ENCODE measurements at places on chromosomes 16 and 17.

DNA sequence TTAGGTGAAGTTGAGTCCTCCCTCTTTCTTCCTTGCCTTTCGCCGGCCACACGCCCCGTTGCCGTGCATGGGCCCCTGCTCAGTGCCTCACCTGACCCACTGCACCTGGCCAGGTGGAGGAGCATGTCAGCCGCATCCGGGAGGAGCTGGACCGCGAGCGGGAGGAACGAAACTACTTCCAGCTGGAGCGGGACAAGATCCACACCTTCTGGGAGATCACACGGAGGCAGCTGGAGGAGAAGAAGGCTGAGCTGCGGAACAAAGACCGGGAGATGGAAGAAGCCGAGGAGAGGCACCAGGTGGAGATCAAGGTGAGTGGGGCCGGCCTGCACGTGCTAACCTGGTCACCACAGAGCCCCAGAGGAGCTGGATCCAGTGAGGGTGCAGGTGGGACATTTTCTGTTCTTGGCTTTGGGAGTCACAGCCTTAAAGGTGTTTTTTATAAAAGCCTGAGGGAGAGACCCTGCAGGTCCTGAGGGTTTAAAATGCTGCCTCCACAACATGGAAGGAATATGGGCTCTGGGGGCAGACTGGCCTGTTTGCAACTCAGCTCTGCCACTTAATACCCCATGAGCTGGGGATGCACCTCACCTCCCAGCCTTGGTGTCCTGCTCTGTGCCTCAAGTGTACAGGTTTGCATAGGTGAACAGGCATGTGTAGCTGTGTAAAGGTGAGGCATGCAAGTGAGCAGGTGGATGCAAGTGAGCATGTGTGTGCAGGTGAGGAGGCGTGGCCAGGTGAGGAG is 12.1 kb upstream of the DBNDD1 start:
- DNase-seq, result no peak

DNA sequence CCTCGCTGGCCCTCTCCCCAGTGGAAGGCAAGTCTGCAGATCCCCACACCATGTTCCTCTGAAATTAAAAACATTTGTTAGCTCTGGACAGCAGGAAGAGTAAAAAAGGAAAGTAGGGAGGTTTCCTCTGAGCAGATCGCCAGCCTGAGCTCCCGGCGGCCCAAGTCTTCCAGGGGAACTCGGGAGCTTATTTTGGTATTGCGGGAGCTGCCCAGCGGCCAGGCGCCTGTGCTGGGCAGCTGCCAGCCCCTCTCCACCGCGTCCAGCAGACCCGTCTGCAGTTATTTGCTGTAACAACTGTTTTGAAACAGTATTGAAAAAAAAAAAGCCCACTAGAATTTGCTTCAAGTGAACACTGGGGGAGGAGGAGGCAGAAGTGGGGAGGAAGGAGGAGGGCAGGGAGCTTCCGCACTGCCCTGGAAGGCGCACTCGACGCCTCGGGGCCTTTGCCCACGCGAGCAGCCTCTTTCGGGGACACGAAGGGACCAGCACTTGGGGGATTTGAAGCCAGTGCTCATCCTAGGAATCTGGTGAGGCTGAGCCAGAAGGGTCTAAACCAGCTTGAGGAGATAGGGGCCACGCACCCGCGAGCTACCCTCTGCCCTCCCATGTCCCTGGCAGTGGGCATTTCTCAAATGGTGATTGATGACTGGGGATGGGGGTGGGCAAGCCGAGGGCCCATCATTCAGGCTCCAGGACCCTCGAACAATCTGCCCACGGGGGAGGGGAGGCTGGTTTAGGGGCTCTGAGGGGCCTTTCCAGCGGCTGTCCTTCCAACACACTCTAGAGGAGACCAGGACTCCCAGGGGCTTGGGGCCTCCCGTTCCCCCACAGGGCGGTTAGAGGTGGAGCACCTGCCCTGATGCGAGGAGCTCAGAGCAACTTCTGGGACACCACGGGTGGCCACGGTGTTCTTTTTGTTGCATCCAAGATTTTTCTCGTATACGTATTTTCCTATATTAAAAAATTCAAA is 3.0 kb upstream of the BAHCC1 start:
- DNase-seq, result no peak

- no peak for DNase-seq
Observed at GRCh38 chr17:8430966-8431365, 4.7 kb upstream of the NDEL1 start.

DNA sequence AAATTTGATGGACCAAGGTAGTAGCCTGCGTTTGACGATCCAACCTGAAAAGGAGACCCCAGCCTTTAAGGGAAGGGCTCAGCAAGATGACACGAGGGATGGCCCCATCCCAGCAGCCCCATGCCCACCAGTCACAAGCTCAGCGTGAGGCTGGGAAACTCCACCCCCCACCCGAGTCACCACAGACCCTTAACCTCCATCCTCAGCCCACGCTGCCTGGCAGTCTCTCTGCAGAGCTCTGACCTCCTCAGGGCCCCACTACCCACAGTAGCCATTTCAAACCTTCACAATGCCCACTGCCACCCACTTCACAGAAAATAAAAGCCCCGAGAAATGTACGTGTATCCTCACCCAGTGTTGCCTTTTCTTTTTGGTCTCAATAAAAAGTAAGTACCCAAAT is 18.7 kb downstream of the USP36 start:
- no peak for DNase-seq

DNA sequence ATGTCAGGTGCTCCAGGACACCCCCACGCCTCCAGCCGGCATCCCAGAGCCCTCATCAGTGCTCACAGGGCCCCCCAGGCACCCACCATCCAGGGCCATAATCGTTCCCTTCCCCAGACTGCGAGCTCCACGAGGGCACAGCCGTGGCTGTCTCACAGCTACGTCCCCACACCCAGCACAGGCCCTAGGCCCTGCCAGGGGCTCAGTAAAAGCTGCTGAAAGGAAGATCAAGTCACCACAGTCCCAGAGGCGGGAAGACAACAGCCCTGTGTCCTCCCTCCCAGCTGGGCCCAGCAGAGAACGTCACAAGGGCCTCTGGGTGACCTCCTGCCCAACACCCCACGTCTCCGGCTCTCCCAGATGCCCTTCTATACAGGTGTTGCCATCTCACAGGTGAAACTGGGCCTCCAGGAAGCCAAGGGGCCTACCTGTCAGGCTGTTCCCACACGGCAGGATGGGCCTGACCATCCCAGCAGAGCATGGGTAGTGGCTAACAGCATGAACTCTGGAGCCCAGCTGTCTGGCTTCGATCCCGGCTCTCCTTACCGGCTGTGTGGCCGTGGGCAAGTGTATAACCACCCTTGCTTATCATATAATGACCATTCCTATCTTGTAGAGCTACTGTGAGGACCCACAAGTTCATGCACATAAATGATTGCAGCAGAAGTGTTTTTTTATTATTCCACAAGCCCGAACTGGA is 17.9 kb downstream of the ARL2BP start:
- DNase-seq, result no peak

GRCh38 chr16:12310286-12310685 is 333.8 kb downstream of the SNX29 start:
- no peak for DNase-seq

DNA sequence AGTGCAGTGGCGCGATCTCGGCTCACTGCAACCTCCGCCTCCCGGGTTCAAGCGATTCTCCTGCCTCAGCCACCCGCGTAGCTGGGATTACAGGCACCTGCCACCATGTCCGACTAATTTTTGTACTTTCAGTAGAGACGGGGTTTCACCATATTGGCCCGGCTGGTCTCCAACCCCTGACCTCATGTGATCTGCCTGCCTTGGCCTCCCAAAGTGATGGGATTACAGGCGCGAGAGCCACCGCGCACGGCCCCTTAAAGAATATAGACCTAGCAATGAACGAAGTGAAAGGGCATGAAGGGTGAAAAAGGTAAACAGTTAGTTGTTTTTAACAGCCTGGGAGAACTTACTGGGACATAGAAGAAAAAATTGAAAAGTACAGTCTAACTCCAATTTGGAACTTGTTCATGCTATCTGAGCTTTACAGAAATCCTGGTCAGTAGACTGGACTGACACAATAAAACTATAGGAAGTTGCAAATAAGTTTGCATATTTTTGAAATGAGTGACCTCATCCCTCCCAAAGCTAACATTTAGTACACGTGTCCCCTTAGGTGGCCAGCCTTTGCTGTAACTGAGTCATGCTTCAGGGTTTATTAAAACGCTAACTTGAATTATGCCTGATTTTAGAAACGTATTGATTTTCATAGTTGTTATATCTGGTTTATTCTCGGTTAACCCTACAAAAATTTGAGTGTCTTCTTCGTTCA is 1.8 kb downstream of the COG1 start:
- DNase-seq, result no peak

GRCh38 chr17:7782240-7782639 is 51.8 kb upstream of the KDM6B start:
- no peak for DNase-seq

DNA sequence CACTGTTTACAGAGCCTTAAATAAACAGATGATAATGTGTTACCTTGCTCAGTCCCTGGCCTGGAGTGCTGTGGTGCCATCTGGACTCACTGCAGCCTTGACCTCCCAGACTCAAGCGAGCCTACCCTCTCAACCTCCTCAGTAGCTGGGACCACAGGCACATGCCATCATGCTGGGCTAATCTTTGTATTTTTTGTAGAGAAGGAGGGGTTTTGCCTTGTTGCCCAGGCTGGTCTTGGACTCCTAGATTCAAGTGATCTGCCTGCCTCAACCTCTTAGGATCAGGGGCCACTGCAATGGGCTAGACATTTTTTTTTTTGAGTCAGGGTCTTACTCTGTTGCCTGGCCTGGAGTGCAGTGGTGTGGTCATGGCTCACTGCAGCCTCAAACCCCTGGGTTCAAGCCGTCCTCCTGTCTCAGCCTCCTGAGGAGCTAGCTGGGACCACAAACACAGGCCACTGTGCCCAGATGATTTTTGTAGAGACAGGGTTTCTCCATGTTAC is 5.0 kb upstream of the NAGLU start:
- DNase-seq, result no peak

GRCh38 chr16:56982695-56983094 is 6.7 kb upstream of the NLRC5 start:
- DNase-seq, result no peak

DNA sequence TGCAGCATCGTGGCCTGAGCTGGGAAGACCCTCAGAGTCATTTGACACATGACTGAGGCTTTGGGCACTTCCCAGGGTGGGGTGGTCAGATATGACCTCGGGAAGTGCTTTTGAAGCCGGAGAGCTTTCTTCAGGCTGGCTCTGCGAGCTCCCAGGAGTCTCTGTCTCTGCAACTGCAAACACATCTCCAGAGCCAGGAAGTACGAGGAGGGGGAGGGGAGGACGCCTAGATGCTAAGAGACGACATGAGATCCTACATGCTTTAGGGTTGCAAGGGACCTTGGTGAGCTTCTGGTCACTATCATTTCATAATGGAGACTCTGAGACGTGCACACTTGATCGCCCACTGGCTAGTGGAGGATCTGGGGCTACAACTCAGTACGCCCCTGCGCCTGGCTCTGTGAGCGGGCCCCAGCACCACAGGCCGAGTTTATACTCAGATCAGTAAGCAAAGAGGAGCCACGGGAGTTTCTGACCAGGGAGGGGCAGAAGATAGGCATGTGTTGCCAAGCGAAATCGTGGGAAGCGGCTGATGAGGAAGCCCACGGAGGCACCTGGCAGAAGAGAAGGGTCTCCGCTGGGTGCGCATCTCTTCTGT is 527 bp upstream of the MGAT5B start:
- DNase-seq, result peak; percentile 72

GRCh38 chr17:59257101-59257500 is 36.8 kb downstream of the GDPD1 start:
- no peak for DNase-seq

DNA sequence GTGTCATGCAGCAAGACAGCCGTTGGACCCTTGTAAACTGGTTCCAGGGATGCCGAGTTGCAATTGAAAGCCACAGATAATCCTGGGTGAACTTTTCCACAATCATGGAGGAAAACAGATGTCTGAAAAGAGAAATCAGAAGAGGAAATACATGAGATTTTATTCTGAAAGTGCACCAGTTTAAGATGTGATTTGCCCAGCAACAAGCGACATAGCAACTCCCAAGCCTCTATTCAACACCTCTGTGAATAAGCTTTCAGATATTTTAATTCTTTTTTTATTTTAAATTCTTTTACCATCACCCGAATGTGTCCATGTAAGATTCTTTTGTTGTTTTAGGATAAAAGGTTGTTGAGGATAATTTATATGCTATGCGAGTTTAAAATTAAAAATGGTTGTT is 46.0 kb downstream of the PKD1L3 start:
- no peak for DNase-seq

DNA sequence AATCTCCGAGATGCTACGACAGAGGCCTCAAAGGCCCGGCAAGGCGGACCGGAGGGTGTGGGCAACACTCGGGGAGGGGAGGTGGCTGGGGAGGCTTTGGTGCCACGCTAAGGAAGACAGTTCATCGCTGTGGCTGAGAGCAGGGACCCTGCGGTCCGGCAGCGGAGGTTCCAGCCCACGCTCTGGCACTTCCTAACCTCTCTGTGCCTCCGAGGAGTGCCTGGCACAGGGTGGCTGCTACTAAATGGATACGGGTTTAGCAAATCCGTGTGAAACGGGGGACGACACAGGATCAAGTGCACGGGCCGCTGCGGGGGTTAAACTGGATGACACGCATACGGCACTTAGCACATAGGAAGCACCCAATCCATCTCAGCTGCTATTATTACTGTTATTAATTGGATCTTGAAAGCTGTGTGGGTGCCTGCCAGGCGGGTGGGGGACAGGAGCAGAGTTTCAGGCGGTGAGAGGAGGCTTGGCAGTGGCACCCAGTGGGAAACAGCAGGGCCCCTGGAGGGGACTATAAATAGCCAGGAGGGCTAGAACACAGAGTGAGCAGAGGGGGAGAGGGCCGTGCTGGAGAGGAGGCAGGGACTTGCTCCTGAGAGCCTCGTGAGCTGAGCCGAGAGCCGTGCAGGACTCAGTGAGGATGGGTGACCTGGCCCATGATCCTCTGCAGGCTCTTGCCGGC is 45.0 kb downstream of the ABR start:
- no peak for DNase-seq

- no peak for DNase-seq
Observed at GRCh38 chr17:44159519-44160210, 10.8 kb upstream of the ASB16 start.

DNA sequence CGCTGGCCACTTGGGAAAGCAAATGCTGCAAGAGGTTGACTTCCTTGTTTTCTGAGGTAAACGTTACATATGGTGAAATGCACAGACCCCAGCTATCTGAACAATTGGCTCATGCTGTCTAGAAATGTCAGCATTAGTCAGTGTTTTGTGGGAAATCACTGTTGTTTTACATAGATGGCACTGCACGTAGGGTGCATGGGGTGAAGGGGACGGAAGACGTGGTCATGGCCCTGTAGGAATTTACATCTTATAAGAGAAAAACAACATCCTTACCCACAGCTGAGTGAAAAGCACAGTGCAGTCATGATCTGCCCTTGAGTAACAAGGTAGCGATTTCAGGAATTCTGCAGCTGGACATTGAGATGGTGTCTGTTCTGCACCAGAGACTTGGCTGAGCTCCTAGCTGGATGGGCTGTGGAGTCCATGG is 15.2 kb downstream of the RPTOR start:
- no peak for DNase-seq

DNA sequence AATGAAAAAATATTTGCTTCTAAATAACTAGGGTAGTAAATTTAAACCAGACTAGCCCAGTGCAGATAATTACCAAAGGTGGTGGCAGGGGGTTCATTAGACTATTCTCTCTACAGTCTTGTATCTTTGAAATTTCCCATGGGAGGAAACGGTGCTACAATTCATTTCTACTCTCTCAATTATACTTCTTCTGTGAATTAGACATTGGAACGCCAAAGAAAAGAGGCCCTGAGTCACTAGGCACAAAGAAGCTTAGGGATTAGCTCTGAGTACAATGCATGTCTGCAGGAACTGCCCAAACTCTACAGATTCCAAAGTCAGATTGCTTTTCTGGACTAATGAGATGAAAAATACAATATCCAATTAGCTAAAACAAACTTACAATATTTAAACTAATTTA is 30.7 kb upstream of the ARL6IP1 start:
- DNase-seq, result no peak

GRCh38 chr16:72179204-72179970 is 7.4 kb upstream of the PMFBP1 start:
- no peak for DNase-seq

Data from ELF-1 (cell line).